ENCODE measurements at places on chromosomes 3 and 15.

GRCh38 chr3:124965413-124965812 lies 30.9 kb upstream of the MUC13 start:
- no peak for DNase-seq

- no peak for DNase-seq
Observed at GRCh38 chr3:153209596-153209995, 47.6 kb downstream of the RAP2B start.

- no peak for DNase-seq
Observed at GRCh38 chr15:67109141-67110034, 44.0 kb downstream of the SMAD3 start.

DNA sequence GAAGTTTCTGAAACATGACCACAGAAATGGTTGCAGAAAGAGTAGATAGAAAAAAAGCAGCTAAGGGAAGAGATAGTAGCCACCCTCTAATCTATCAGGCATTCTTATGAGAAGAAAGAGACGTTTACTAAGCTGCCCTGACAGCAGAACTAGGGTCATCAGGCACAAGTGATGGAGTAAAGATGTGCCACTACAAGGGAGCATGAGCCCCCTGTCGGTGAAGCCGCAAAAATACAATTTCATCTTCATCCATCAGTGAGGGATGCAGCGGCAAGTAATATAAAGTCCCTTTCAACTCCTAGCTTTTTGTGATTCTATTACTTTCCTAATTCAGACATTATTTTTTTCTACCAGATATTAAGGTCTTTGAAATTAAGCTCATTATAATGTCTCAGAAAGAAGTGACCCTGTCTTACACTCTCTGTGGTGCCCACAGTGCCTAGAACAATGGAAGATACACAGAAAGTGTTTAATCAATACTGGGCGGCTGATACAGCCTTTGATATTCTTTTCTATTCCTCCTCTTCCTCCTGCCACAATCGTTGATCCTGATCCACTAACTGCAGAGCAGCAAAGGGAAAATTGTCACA lies 651.6 kb downstream of the NTRK3 start:
- DNase-seq: no peak

DNA sequence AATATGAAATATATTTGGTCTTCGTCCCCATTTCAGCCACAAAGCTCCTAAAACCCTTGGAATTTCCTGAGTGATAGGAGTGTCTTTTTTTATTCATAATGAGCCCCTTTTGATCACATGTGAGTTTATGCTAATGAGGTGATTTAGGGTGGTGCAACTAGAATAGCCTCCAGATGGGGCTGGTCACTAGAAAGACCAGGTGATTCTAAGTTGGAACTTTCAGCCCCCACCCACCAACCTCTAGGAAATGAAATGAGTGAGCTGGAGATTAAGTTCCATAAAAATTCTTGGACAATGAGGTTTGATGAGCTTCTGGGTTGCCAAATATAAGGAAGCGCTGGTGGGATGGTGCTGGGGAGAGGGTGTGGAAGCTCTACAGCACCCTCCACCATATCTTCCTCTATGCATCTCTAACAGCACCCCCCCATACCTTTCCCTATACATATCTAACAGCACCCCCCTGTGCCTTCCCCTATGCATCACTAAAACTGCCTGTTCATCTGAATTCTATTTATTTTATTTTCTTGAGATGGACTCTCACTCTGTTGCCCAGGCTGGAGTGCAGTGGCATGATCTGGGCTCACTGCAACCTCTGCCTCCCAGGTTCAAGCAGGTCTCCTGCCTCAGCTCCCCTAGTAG lies 2.1 kb upstream of the SMCO1 start:
- no peak for DNase-seq

DNA sequence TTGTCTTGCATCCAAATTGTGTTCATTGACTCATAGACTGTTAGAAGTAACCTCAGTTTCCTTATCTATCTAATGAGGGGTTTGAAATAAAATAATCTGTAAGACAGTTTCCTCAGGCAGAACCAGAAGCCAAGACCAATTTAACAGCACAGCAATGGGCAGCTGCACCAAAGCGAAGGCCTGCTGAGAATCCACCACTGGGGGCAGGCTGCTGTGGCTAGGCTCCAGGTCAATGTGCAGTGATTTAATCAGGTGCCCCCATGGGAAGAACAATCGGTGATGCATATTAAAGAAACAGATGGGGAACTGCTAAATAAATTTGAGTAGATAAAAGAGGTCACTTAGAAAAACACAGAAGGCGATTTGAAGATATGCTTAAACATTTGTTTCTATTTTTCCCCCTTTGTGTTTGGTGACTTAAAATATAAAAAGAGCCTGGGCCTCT lies 28.0 kb upstream of the TMOD3 start:
- DNase-seq: no peak

DNA sequence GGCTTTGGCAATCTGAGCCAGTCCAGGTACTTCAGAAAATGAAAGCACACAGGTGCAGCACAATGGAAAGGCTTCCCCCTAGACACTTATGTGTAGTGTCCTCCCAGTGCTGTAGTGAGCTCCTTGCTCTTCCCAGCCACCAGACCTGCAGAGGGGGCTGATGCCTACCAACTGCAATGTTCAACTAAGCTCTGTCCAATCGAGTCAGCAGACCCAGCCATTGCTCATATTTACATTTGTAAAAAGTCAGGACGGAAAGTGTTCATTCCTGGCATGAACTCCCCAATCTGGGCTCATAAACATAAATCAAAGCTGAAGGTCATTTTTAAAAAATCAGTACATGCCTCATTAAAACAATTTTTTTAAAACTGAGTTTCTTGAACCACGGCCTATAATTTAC lies 73.0 kb downstream of the FOXP1 start:
- DNase-seq: no peak

DNA sequence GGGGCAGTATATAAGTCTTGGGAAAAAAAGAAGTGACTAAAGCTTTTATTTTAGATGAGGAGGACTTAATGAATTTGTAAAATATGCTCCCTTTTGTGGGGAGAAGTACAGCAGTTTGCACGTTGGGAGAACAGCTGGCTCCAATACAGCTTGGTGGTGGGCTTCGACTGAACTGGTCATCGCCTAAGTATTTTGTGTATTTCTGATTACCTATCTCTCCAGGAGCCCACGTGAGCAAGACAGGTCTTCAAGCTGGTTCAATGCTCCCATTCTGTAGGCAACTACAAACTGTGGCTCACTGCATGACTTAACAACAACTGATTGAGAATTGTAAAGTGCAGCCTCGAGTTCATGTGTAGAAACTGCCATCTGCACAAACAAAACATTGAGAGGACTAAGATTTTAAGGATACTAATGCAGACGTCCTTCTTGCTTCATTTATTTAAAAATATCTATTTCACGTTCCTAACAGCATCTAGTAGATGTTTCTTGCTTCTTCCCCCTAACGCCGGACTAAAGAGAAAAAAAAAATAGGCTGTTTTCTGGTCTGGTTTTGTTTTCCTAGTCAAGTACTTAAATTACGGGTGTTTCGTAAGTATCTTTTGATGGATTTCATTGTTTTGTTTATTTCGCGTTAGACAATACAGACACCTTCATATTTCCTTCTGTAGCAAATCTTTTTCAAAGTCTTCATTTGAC lies 1.4 kb upstream of the GREM1 start:
- DNase-seq: no peak

- DNase-seq: no peak
Observed at GRCh38 chr15:73969151-73969759, 22.8 kb downstream of the STOML1 start.

GRCh38 chr3:113255854-113256615 lies 44.7 kb downstream of the BOC start:
- no peak for DNase-seq

DNA sequence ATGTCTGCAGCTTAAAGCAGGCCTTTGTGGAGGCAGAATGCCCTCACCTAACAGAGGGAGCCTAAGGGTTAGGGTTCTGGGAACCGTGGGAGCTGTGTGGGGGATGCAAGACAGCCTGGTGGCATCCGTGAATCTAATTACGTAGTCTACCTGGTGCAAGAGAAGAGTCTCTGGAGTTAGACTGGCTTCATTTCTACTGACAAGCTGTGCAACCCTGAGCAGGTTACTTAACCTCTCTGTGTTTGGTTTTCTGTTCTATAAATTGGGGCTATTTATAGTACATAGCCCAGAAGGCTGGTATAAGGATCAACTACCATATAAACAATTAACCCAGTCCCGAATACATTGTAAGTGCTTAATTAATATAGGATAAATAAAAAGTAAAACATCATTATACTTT lies 8.3 kb downstream of the TNFAIP8L3 start:
- DNase-seq: no peak

- DNase-seq: no peak
Observed at GRCh38 chr15:65338823-65339222, 34.3 kb downstream of the RNU5B-1 start.

DNA sequence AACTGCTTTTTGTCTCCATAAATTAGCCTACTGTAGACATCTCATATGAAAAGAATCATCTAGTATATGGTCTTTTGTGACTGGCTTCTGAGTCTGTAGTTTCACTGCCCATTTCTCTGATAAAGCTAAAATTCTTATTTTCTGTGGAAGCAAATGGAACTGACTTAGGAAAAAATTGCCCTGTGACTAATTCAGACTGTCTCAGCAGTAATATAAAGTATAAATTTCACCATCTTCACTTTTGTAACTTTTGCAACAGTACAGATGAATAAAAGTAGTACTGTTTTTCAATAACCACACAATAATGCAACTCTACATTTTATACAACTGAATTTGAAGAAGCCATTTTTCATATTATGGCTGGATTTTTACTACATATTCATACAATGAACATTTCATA lies 104.1 kb downstream of the TBC1D5 start:
- DNase-seq: no peak

GRCh38 chr3:172129850-172130716 lies 90.7 kb downstream of the FNDC3B start:
- no peak for DNase-seq

- DNase-seq: no peak
Observed at GRCh38 chr3:187586226-187586625, 84.0 kb downstream of the SST start.

- DNase-seq: no peak
Observed at GRCh38 chr15:78382114-78382880, 42.1 kb downstream of the CRABP1 start.

- DNase-seq: no peak
Observed at GRCh38 chr3:126050626-126051025, 33.3 kb downstream of the SLC41A3 start.

DNA sequence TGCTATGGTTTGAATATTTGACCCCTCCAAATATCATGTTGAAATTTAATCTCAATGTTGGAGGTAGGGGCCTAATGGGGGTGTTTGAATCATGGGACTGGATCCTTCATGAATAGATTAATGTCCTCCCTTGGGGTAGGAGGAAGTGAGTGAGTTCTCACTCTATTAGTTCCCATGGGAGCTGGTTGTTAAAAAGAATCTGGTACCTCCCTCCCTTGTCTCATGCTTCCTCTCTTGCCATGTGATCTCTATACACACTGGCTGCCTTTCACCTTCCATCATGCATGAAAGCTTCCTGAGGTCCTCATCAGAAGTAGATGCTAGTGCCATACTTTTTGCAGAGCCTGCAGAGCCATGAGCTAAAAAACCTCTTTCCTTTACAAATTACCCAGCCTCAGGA lies 177.7 kb upstream of the MCTP2 start:
- no peak for DNase-seq

- no peak for DNase-seq
Observed at GRCh38 chr3:43001094-43001553, 22.0 kb downstream of the GASK1A start.

- no peak for DNase-seq
Observed at GRCh38 chr3:141507392-141508066, 20.7 kb downstream of the RASA2 start.

GRCh38 chr15:60889491-60889890 lies 339.6 kb downstream of the RORA start:
- DNase-seq: no peak

DNA sequence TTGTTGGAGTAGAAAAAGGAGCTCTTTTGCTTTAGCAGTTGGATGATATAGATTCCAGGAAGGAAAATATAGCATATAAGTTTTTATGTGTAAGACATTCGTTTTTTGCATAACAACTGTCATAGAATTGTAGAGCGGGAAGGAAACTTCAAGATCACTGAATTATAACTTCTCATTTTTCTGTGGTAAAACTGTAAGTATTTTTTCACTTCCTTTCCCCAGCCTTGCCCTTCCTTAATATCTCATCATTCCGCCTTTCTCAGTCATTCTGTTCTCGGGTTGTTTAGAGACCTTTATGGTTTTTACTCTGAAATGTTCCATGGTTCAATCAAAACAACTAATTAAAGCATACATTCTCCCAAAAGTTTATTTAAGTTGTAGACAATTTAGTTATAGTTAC lies 1.1 kb downstream of the EAF2 start:
- DNase-seq: no peak

- no peak for DNase-seq
Observed at GRCh38 chr3:62557983-62558382, 184.6 kb upstream of the FEZF2 start.

DNA sequence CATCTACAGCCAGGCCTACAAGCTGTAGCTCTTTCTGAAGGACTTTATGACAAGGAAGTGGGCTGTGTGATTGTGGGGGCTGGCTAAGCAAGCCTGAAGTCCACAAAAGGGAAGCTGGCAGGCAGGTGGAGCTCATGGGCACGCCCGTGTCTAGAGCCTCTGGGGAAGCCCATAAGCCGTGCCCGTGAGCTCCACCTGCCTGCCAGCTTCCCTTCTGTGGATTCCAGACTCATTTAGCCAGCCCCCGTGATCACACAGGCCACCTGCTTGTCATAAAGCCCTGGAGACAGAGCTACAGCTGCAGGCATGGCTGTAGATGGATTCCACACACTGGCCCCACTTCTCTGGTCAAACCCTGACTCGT lies 15.2 kb downstream of the EFCC1 start:
- DNase-seq: no peak

- DNase-seq: no peak
Observed at GRCh38 chr3:101722394-101723173, 1.8 kb upstream of the CEP97 start.

DNA sequence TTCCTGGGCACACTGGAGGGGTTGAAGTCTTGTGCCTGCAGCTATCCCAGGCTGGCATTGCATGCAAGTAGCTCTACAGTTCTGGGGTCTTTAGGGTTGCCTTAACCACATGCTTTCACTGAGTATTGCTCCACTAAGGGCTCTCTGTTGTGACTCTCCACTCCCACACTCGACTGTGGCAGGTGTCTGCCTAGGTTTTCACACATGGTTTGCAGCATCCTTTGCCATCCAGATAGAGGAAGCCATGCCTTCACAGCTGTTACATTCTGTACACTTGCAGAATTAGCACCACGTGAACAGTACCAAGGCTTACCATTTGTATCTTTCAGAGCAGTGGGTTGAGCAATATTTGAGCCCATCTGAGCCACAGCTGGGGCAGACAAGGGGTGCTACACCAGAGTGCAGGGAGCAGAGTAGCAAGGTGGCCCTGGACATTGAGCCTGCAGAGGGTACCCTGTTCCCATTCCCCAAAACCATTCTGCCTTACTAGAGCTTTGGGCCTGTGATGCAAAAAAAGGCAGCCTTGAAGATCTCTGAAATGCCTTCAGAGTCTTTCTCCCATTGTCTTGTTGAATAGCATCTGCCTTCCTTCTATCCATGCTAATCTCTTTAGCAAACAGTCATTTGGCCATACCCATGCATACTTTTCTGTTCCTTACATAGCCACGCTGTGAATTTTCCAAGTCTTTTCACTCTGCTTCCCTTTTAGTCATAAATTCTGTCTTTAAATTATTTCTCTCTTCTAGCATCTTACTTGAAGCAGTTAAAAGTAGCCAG lies 95.2 kb upstream of the PLCL2 start:
- no peak for DNase-seq
